ENCODE measurements at places on chromosomes 3 and 15.

GRCh38 chr3:11329777-11330176 lies 57.6 kb downstream of the ATG7 start:
- no peak for DNase-seq

- no peak for DNase-seq
Measured at GRCh38 chr3:169272532-169272931, 391.0 kb downstream of the MECOM start.

GRCh38 chr15:89975482-89976245 lies 25.5 kb upstream of the ZNF710 start:
- no peak for DNase-seq

DNA sequence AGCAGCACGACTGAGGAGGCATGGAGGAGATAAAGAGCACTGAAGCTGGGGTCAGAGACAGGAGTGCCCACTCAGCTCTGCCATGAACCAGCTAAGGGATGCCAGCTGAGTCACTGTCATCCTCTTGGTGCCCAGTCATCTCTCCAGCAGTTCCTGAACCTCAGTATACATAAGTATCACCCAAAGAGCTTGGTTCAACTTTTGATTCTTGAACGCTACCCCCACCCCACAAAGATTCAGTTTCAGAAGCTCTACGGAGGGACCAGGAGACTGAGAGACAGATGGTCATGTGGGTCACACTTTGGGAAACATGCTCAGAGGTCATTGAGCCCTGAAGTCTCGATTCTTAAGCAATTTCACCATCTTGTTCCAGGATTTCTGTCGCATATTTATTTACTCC lies 108.4 kb downstream of the ALDH1A2 start:
- no peak for DNase-seq

All from GM13977 (cell line).